ENCODE measurements at places on chromosomes 7 and 10.

DNA sequence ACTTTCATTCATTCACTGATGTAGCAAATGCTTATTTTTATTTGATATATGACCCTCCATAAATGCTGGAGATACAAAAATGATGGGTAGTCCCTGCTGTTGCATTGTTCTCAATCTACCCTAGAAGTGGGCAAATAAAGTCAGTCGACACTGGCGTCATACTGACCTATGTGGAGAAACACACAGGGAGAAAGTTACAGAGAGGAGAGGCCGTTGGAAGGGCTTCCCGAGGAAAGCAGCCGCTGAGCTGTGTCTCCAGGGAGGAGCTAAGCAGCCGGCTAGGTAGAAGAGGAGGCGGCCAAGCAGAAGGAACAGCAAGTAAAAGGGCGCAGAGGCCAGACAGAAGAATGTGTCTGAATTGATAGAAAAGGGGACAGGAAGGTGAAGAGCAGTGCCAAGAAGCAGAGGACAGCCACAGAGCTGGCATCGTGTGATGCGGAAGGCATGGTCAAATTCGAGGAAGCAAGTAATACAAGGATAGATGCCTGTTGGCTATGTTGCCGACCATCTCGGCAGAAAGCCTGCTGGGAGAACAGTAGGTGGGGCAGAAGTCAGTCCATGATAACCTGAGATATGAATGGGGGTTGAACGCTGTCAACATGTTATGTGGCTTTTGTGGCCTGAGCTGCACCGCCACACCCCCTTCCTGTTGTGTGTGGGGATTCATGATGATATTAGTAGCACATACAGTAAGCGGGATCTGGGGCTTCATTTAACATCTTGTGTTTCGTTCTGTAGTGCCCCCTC is 25.9 kb downstream of the ST8SIA6 start:
- peak; percentile 71 for DNase-seq

DNA sequence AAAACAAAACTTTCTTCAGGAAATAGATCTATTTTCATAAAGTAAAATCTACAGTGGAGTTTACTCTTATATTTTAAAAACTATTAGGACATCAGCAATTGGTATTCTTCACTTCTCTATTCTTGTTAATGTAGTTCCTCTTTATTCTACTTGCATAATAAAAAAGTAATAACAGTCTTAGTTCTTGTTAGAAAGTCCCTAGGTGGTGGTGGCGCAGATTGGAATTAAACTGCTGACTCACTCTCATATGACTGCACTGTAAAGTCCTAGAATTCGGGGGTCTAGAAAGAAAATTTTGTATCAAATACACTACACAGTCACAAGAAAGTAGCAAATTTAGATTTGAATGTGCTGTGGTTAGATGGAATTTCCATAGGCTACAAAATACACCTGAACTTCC is 44.6 kb upstream of the TES start:
- DNase-seq, result no peak

DNA sequence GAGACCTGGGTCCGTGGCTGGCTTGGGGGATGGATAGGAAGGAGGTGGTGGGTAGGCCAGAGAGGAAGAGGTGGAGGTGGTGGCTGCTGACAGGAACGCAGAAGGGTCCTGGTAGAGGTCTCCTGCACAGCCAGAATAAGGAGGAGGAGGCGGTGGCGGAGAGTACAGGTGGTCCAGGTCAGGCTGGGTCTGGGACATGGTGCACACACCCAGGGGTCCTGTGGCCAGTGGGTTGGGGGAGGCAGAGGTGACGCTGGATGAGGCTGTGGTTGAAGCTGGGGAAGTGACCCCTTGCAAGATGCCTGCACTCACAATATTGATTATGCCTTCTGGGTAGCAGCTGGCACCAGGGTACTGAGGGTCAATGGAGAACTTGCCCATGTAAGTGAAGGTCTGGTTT is 2.2 kb downstream of the EGR2 start:
- DNase-seq, result peak; percentile 14

DNA sequence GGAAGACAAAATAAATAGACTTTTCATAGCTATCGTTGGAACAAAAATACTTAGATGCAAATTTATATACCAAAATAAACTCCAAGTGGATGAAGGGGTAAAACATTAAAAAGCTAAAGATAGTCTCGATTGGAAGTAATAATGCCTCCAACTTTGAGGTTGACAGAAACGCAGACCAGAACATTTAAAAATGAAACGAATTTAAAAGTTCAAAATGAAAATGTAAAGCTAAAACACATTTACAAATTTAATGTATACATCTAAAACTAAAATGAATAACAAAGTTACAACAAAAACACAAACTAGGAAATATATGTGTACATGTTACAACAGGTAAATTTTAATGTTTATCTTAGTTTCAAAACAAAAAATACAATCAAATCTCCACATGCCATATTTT is 107.5 kb upstream of the AKR1E2 start:
- no peak for DNase-seq

- DNase-seq, result no peak
These were observed 88.9 kb downstream of the ARMH3 start for GRCh38 chr10:101967119-101967518.

DNA sequence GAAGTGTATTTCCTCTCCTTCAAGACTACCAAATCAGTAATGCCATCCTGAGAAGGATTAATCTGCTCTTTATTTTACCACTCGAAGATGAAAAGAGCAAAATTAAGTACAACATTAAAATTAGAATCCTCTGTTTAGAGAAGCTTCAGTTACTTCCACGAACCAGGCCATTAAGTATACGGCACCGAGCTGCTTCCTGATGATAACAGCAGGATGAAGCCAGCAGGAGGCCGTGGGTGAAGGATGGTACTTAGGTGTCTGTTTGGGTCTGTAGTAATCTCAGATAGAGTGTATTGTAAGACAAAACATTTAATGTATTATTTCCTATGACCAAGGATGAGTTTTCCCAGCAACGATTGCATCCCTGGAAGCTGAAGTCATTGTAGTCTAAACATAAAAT is 362.8 kb downstream of the SFMBT2 start:
- no peak for DNase-seq

- no peak for DNase-seq
These were observed 222.7 kb downstream of the PRPF18 start for GRCh38 chr10:13809427-13809826.

Measured in stimulated activated CD4-positive, alpha-beta T cell treated with anti-CD3 and anti-CD28 coated beads, Interleukin-15, amount 100 ng/mL, for 24 hours (primary cell).